Astrocyte (in vitro differentiated cells and primary cell): ENCODE measurements at places on chromosomes 3 and 15.

DNA sequence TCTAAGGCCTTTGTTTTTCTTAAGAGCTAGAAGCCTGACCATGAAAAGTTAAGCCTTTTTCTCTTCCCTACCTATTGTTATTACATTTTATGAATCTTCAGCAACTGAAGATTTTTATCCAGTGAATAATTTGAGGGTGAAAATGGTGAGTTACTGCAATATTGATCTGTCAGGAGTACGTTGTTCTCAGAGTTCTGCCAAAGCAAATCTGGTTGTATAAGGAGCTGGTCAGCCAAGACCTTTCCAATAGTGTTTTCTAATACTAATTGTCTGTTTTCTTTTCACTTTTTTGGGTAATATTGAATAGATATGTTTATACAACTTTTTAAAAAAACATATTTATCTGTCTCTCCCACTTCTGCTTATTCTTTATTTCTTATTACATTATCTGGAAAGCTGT lies 15.0 kb downstream of the SPTSSB start:
- H3K27ac ChIP-seq, result no peak overlapping the region
- no peaks in the 10 kb centered on the region for H3K27me3 ChIP-seq
- no peak overlapping the region for H3K4me3 ChIP-seq
- H3K4me1 ChIP-seq, result no peaks in the 10 kb centered on the region

DNA sequence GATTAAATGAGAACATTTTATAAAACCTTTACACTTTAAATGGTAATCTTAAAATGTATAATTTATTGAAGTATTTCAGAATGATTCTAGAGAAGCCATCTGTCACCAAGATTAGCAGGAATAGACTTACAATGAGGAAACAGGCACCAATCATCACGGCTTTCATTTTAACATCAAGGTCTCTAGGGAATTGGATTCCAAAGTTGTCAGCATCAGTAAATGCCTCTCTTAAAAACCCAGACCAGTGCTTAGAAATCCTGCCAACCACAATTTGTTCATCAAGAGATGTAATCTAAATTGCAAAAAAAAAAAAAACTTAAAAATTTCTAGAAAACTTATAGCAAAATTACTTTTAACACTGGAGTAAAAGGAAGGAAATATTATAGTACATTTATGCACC lies 20.3 kb downstream of the PLSCR2 start:
- no peaks in the 10 kb centered on the region for H3K27me3 ChIP-seq
- no peaks in the 10 kb centered on the region for H3K4me1 ChIP-seq
- DNase-seq, result no peak
- no peaks in the 10 kb centered on the region for H3K36me3 ChIP-seq

GRCh38 chr15:53520996-53521395 lies 238.5 kb downstream of the WDR72 start:
- H3K4me1 ChIP-seq, result no peaks in the 10 kb centered on the region
- no peak overlapping the region for H3K4me3 ChIP-seq
- H3K27ac ChIP-seq, result no peak overlapping the region
- no peaks in the 10 kb centered on the region for H3K36me3 ChIP-seq
- H3K27me3 ChIP-seq, result no peaks in the 10 kb centered on the region

DNA sequence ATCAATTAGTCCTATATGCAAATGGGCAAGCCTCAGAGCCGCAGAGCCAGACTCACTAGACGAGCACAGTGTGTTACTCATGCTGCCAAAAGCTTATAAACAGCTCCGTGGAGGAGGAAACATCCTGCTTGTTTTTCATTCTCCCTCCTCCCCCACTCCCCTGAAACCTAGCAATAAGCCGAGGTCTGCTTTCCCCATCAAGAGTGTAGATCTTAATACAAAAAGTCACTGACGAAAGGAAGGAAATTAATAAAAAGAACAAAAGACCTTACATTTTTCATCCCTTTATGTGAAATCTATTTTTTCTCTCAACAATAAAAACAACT lies 88.5 kb downstream of the XXYLT1 start:
- no peak overlapping the region for H3K4me3 ChIP-seq
- no peaks in the 10 kb centered on the region for H3K27me3 ChIP-seq
- peak; percentile 75 for DNase-seq
- H3K36me3 ChIP-seq, result no peaks in the 10 kb centered on the region

GRCh38 chr3:148716657-148717056 lies 19.0 kb downstream of the AGTR1 start:
- DNase-seq, result no peak
- H3K36me3 ChIP-seq, result no peaks in the 10 kb centered on the region
- H3K4me3 ChIP-seq, result no peak overlapping the region
- H3K27ac ChIP-seq, result no peak overlapping the region
- no peaks in the 10 kb centered on the region for H3K4me1 ChIP-seq

DNA sequence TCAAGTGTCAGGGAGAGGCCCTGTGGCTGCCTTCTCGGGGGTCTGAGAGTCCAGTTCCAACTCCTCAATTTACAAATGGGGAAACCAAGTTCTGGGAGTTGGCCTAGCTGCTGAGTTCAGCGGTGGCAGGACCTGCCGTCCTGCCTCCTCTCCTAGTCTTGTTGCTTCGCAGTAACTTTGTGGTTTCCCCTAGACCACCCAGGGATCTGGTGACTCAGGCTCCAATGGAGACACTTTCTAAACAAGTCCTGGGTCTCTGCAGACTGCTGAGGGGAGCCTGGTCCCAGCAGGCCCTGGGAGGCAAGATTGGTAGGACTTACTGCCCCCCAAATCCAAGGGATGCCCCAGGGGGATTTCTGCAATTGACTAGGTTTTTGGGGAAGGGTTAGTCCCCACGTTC lies 83.6 kb downstream of the SMAD6 start:
- H3K27me3 ChIP-seq, result no peaks in the 10 kb centered on the region
- no peak overlapping the region for H3K4me3 ChIP-seq
- peak overlapping the region; percentile 19 for H3K27ac ChIP-seq
- peak; percentile 77 for DNase-seq
- peaks cover 29% of the 10 kb centered on the region for H3K4me1 ChIP-seq
- H3K36me3 ChIP-seq, result no peaks in the 10 kb centered on the region

DNA sequence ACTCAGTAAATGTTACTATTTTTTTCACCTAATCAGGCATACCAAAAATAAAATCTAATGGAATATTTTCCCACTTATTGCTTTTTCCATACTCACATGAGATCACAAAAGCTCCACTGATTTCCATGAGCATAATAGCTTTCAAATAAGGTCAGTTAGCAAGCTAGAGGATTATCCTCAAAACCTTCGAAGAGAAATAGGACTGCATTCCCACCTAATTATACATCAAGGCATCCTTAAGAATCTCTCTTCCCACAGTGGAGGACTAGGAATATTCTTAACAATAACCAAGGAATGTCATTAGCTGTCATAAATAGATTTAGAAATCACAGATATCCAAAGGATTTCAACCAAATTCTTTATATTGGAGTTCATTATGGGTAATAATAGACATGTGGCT lies 127.9 kb upstream of the STT3B start:
- H3K27ac ChIP-seq, result no peak overlapping the region
- H3K4me3 ChIP-seq, result no peak overlapping the region
- no peaks in the 10 kb centered on the region for H3K27me3 ChIP-seq
- peaks cover 3% of the 10 kb centered on the region for H3K4me1 ChIP-seq
- DNase-seq, result no peak

DNA sequence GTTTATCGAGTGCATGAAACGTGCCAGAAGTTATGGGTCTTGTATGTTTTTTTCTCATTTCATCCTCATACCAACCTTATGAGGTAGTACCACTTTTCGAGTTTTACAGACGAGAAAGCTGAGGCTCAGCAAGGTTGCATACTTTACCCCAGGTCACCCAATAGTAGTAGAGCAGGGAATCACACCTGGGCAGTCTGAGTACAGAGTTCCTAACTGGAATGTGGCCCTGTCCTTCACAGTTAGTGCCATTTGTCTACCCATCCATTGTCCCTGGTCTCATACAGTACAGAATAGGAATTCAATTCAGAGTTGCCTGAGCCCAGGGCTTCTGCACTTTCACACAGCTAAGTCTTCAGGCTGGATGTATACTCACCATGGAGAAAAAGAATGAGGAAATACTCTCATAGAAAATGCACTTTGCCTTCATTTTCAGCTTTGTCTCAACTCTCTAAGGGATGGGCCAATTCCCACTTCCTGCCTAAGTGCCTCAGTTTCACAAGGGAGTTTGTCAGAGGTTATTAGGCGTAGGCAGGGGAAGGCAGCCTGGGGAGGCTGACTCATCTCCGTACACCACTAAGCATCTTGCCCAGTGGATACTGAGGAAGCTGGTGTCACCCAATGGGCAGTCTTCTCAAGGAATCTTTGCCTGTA lies 93.2 kb downstream of the TMEM212 start:
- peak overlapping the region; percentile 25 for H3K27ac ChIP-seq
- peak; percentile 82 for DNase-seq
- H3K4me3 ChIP-seq, result no peak overlapping the region
- H3K4me1 ChIP-seq, result peaks cover 7% of the 10 kb centered on the region
- H3K36me3 ChIP-seq, result no peaks in the 10 kb centered on the region
- H3K27me3 ChIP-seq, result no peaks in the 10 kb centered on the region

GRCh38 chr3:57421336-57421735 lies 122.8 kb downstream of the DNAH12 start:
- H3K27me3 ChIP-seq, result no peaks in the 10 kb centered on the region
- no peak overlapping the region for H3K4me3 ChIP-seq
- no peaks in the 10 kb centered on the region for H3K4me1 ChIP-seq
- no peak overlapping the region for H3K27ac ChIP-seq

GRCh38 chr3:114168150-114168549 lies 10.7 kb downstream of the DRD3 start:
- H3K4me3 ChIP-seq, result no peak overlapping the region
- no peaks in the 10 kb centered on the region for H3K36me3 ChIP-seq
- H3K27me3 ChIP-seq, result peaks cover 7% of the 10 kb centered on the region

GRCh38 chr3:182384221-182384620 lies 409.1 kb upstream of the ATP11B start:
- H3K27me3 ChIP-seq, result no peaks in the 10 kb centered on the region
- H3K36me3 ChIP-seq, result no peaks in the 10 kb centered on the region
- DNase-seq, result peak; percentile 67
- peaks cover 7% of the 10 kb centered on the region for H3K4me1 ChIP-seq
- no peak overlapping the region for H3K27ac ChIP-seq

GRCh38 chr3:63624941-63625560 lies 27.4 kb upstream of the SNTN start:
- peak overlapping the region; percentile 43 for H3K27ac ChIP-seq
- H3K4me3 ChIP-seq, result no peak overlapping the region
- peak; percentile 96 for DNase-seq
- H3K36me3 ChIP-seq, result no peaks in the 10 kb centered on the region
- no peaks in the 10 kb centered on the region for H3K27me3 ChIP-seq
- peaks cover 12% of the 10 kb centered on the region for H3K4me1 ChIP-seq

- H3K27ac ChIP-seq, result no peak overlapping the region
- H3K36me3 ChIP-seq, result no peaks in the 10 kb centered on the region
- DNase-seq, result no peak
- H3K4me3 ChIP-seq, result no peak overlapping the region
- H3K4me1 ChIP-seq, result no peaks in the 10 kb centered on the region
Measured at GRCh38 chr3:50447290-50447840, 56.1 kb downstream of the CACNA2D2 start.

GRCh38 chr3:182618085-182618732 lies 175.1 kb upstream of the ATP11B start:
- no peaks in the 10 kb centered on the region for H3K27me3 ChIP-seq
- no peaks in the 10 kb centered on the region for H3K36me3 ChIP-seq
- DNase-seq, result peak; percentile 39
- H3K4me1 ChIP-seq, result peaks cover 4% of the 10 kb centered on the region
- H3K27ac ChIP-seq, result no peak overlapping the region

GRCh38 chr3:193805448-193805847 lies 212.4 kb downstream of the OPA1 start:
- no peaks in the 10 kb centered on the region for H3K36me3 ChIP-seq
- DNase-seq, result peak; percentile 98
- H3K27me3 ChIP-seq, result peaks cover 36% of the 10 kb centered on the region
- peak overlapping the region; percentile 21 for H3K27ac ChIP-seq

GRCh38 chr3:171349392-171349791 lies 110.8 kb downstream of the TNIK start:
- peaks cover 34% of the 10 kb centered on the region for H3K4me1 ChIP-seq
- H3K4me3 ChIP-seq, result no peak overlapping the region
- no peaks in the 10 kb centered on the region for H3K36me3 ChIP-seq
- H3K27me3 ChIP-seq, result peaks cover 3% of the 10 kb centered on the region

- H3K27me3 ChIP-seq, result no peaks in the 10 kb centered on the region
- no peak for DNase-seq
- no peak overlapping the region for H3K4me3 ChIP-seq
- H3K36me3 ChIP-seq, result peaks cover 10% of the 10 kb centered on the region
Measured at GRCh38 chr3:152300029-152300731, 31.5 kb downstream of the MBNL1 start.

- no peaks in the 10 kb centered on the region for H3K36me3 ChIP-seq
- DNase-seq, result peak; percentile 73
- peaks cover 11% of the 10 kb centered on the region for H3K4me1 ChIP-seq
- no peak overlapping the region for H3K27ac ChIP-seq
- peaks cover 49% of the 10 kb centered on the region for H3K27me3 ChIP-seq
Measured at GRCh38 chr3:193962986-193963685, 172.8 kb upstream of the HES1 start.

DNA sequence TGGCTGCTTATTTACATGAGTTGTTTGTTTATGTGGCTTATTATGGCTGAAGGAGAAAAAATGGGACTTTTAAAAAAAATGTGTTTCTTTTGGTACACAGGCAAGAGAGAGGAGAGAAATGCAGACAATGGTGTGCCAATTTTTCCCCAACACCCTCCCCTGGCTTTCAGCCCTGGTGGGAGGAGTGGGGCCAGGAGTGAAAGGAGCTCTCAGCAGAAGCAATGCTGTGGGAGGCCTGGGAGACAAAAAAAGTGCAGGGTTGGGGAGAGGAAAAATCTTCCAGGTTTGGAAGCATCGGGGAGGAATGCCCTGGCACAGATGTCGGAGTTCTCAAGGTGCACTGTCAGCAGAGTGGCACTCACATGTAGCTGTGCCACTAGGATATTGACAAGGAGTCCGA lies 117.7 kb upstream of the FOXB1 start:
- H3K27ac ChIP-seq, result no peak overlapping the region
- peaks cover 9% of the 10 kb centered on the region for H3K27me3 ChIP-seq
- no peak for DNase-seq
- no peaks in the 10 kb centered on the region for H3K4me1 ChIP-seq
- H3K4me3 ChIP-seq, result no peak overlapping the region

DNA sequence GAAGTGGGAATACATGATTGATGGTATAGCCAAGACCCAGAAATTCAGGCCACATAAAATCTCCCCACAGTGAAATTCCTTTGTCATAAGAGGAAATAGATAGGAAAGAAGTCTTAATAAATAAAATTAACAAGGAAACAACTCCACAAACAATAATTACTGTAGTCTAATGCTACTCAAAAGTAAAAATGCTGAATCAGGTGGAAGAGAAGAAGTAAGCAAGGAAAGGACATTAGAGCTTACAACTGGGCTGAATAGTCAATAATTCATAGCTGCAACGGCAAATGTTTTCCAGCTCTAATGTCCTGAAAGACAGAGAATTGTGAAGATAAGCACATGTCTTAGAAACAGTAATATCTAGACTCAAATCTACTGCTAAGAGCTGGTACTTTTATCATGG lies 64.4 kb downstream of the STRIT1 start:
- no peaks in the 10 kb centered on the region for H3K36me3 ChIP-seq
- H3K4me1 ChIP-seq, result peaks cover 13% of the 10 kb centered on the region
- no peaks in the 10 kb centered on the region for H3K27me3 ChIP-seq
- H3K4me3 ChIP-seq, result no peak overlapping the region
- no peak for DNase-seq

- no peak overlapping the region for H3K27ac ChIP-seq
- H3K36me3 ChIP-seq, result no peaks in the 10 kb centered on the region
- no peak overlapping the region for H3K4me3 ChIP-seq
Measured at GRCh38 chr3:160257606-160258005, 32.4 kb downstream of the C3orf80 start.

GRCh38 chr3:72487946-72488737 lies 360.1 kb downstream of the SHQ1 start:
- no peaks in the 10 kb centered on the region for H3K36me3 ChIP-seq
- no peaks in the 10 kb centered on the region for H3K27me3 ChIP-seq

GRCh38 chr15:68751622-68752021 lies 69.1 kb downstream of the ANP32A start:
- peaks cover 4% of the 10 kb centered on the region for H3K27me3 ChIP-seq
- no peak overlapping the region for H3K4me3 ChIP-seq
- H3K4me1 ChIP-seq, result no peaks in the 10 kb centered on the region
